ENCODE measurements at places on chromosomes 2 and 18.

DNA sequence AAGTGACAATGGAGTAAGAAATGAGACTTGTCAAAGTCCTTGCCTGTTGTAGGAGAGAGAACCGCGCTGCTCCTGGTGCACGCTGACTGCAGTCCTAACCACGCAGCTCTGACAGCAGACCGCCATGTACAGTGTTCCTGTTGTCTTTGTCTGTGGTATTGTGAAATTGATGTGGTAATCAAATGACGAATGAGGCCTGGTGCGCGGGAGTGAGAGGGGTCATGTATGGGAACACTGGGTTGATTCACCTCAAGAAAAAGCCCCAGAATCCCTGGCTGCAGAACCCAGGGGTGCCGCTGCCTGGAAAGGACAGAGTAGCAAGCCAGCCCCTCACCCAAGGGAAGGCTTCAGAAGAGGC, 64.0 kb downstream of the INPP4A start:
- DNase-seq: peak; percentile 32

GRCh38 chr2:156110890-156111289, 221.6 kb downstream of the NR4A2 start:
- no peak for DNase-seq

DNA sequence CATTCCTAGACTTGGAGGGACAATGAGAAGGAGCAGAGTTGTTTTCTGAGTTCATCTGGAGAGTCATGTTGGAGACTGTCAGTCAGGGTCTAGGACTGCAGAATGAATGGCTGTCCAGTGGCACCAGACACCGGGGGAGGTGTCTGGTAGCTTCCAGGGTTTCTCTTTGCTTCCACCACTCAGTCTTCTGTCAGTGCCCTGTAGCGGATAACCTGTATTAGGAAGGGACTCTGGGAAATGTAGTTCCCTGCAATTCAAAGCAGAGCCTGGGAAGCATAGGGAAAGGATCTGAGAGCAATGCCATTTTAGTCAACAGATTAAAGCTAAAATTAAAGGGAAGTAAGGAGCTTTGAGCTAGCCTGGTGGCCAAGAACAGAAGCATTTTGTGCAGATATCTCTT, 257.9 kb downstream of the THSD7B start:
- DNase-seq: no peak

GRCh38 chr2:144517866-144518747, 1.8 kb downstream of the ZEB2 start:
- DNase-seq: no peak

GRCh38 chr2:8575038-8575833, 106.6 kb upstream of the ID2 start:
- no peak for DNase-seq

GRCh38 chr18:72700961-72701710, 157.0 kb upstream of the CBLN2 start:
- no peak for DNase-seq

- DNase-seq: no peak
Observed at GRCh38 chr2:220134756-220135534, 507.5 kb downstream of the SLC4A3 start.

DNA sequence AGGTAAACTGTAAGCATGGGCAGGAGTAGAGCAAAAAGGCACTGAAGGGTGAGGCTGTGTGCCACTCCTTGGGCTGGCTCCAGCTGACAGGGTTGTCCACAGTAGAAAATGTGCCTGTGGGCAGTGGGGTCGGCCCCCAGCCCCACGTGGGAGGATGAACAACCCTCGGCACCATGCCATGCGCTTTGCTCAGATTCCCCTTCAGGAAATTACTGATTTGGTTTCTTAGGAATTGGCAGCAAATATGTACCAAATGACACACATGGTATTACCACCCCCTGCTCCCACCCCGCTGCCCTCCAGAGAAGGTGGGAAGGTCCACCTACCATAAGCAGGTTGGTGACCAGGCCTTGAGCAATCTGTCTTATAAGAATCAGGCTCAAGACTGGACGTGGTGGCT, 13.6 kb downstream of the ADCY3 start:
- DNase-seq: no peak

GRCh38 chr18:51350081-51350480, 152.6 kb upstream of the MEX3C start:
- DNase-seq: no peak

- DNase-seq: no peak
Observed at GRCh38 chr18:5425721-5426120, 118.1 kb downstream of the EPB41L3 start.

DNA sequence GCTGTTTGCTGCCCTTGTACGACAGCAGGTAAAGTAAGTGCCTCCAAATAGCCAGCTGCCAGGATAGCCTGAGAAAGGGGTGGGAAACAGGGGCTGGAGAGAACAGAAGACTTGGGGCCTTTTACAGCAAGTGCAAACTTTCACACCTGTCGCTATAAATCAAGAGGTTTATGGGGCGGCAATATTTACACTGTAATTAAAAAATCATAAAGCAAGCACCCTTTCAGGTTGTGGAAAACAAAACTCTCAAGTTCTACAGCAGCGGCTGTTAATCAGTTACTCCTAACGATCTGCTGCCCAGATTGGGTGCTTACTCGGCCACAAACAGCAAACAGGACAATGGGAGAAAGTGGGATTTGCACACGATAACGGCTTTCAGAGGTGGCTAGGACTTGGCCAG, 359.5 kb upstream of the ETAA1 start:
- no peak for DNase-seq

DNA sequence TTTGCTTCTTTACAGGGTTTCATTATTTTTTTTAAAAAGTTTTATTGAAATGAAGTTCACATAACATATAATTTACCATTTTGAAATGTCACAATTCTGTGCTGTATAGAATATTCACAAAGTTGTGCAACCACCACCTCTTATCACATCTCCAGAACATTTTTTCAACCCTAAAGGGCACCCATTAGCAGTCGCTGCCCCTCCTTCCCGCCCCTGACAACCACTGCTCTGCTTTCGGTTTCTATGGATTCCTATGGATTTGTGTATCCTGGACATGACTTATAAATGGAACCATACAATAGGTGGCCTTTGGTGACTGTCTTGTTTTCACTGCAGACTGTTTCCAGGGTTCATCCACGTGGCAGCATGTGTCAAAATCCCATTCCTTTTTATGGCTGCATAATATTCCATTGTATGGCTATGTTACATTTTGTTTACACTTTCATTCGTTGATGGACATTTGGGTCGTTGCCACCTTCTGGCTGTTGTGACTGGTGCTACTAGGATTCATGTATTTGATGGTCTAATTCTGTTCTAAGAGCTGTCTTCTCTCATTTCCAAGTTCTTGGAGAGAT, 52.6 kb downstream of the SH3BP4 start:
- no peak for DNase-seq

GRCh38 chr2:76154981-76155380, 444.3 kb upstream of the GCFC2 start:
- no peak for DNase-seq

DNA sequence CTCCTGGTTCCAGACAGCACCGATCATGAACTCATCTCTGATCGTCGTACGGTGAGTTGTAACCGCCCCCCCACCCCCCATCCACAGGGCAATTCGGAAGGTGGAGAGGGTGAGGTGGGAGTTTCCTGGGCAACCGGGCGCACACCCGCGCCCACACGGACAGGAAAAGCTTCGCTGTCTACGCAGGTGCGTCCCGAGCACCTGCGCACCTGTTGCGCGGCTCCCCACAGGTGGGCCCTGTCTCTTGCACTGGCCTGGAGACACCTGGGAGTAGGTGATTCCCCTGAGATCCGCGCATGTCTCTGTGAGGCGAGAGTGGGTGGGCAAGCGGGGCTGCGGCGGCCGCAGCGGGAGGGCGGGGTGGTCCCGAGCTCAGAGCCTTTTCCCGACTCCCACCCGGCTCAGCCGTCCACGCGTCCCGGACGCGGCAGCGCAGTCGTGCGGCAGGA, 459 bp upstream of the ATP6V1C2 start:
- no peak for DNase-seq

GRCh38 chr2:113967272-113967671, 77.4 kb downstream of the ACTR3 start:
- no peak for DNase-seq

DNA sequence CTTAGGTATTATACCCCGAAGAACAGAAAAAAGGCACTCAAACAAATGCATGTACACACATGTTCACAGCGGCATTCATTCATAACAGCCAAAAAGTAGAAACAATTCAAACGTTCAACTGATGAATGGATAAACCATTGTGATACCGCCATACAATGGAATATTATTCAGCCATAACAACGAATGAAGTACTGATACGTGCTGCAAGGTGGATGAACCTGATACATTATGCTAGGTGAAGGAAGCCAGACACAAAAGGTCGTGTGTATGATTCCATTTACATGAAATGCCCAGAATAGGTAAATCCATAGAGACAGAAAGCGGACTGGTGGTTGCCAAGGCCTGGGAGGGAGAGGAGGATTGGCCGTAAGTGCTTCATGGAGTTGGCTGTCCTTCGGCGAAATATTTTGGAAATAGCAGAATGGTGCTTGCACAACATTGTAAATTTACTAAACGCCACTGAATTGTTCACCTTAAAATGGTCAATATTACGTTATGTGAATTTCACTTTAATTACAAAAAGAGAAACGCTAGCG, 750 bp upstream of the RMP24 start:
- no peak for DNase-seq

DNA sequence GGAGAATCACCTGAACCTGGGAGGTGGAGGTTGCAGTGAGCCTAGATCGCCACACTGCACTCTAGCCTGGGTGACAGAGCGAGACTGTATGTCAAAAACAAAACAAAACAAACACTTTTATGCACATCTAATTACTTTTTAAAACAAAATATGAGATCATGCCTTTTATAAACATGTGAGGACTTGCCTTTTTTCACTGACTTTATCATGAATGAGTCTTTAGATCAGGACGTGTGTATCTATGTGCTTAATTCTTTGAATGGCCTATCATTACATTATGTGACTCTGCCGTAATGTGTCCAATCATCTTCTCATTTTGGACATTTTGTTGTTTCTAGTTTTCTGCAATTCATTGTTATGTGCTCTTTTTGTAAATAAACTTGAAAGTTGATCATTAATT, 58.7 kb downstream of the FAM117B start:
- no peak for DNase-seq

GRCh38 chr2:22450831-22451230, 934.1 kb upstream of the KLHL29 start:
- DNase-seq: no peak

GRCh38 chr2:47075361-47076125, 79.6 kb downstream of the STPG4 start:
- DNase-seq: no peak

- DNase-seq: no peak
Observed at GRCh38 chr2:47504174-47504810, 101.3 kb downstream of the MSH2 start.

- no peak for DNase-seq
Observed at GRCh38 chr2:232529806-232530547, 4.0 kb downstream of the CHRND start.

- DNase-seq: no peak
Observed at GRCh38 chr2:149627111-149627801, 39.7 kb upstream of the MMADHC start.

DNA sequence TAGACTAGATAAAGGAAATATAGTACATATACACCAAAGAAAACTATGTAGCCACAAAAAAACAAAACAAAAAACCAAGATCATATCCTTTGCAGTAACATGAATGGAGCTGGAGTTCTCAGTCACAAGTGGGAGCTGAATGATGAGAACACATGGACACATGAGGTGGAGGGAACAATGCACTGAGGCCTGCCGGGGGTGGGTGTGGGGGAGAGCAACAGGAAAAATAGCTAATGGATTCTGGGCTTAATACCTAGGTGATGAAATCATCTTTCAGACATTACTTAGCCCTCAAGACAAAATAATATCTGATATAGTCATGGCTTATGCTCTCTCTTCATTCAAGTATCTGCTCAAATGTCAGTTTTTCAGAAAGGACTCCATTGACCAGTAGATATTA, 930.6 kb downstream of the LRP1B start:
- DNase-seq: no peak

DNA sequence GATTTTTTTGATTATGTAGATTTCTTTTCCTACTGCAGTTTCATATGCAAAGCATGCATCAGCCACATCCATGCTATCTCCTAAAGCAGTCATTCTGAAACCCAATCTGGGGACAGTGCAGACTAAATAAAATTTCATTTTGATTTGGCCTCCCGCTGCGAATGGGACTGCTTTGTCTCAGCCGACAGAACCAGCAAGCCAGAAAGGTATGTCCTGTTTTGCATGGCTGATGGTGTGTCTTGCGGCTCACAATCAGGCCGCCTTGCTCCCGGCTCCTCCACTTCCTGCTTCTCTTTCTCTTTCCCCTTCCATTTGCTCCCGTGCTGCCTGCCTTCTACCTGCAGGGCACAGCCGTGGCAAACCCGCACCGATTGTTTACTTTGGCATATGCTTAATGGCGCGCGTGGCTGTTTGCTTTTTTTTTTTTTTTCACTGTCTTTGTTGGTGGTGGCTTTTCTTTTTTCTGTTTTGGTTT, 419.6 kb upstream of the POU3F3 start:
- no peak for DNase-seq

DNA sequence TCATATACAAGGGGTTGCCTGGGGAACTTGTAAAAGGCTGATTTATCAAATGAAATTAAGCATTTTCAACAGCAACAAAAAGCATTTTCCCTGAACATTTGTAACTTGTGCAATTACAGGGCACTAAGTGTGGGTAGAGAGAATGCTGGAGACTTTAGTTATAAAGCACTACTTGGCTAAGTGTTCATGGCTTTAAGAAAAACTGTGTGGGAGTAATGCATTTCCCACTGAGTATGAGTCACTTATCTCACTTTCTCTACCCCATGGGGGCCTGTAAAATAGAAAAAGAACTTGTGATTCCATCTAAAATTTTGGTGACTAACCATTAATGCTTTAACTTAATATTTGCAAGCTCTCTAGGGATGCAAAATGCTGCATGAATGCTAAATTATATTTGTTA, 193.4 kb downstream of the CCDC102B start:
- no peak for DNase-seq

DNA sequence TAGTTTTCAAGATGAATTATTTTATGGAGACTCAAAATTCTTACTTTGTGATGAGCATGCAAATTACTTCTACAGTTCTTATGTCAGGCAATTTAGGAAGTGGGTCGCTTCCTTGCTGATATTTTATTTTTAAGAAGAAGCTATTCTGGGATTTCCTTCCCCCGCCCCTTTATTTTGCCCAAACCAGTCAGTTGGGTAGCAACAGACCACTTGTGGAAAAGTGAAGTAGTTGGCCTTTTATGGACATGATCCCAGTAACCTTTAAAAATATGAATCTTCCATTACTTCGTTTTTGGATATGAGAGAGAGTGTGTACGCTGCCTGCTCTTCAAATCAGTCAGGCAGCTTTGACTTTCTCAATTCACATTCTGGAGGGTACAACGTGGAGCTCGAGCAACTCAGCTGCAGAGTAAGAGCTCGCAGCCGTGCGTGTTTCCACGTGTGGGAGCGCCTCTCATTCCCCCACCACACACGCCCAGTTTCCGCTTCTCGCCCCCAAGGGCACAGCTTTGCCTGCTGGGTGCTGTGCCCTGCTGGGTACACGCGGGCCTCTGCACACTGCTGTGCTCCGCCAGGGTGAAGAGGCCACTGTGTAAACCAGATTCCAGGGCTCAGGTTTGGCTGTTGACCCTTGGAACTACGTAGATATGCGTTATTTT, 92.6 kb downstream of the ITGB1BP1 start:
- no peak for DNase-seq

- no peak for DNase-seq
Observed at GRCh38 chr2:43018179-43019024, 208.0 kb downstream of the ZFP36L2 start.
